ENCODE measurements at places on chromosomes 4 and X. TPM values are rescaled to one million over a fixed set of nuclear protein-coding genes. Genes with fewer than 3 reads are reported as not detected.
A peak's percentile ranks its signal among the peaks of the same experiment; 100 is the strongest.

The SATL1 gene
- 0.42 TPM for total RNA-seq

The HMX1 gene
- not detected for total RNA-seq

DNA sequence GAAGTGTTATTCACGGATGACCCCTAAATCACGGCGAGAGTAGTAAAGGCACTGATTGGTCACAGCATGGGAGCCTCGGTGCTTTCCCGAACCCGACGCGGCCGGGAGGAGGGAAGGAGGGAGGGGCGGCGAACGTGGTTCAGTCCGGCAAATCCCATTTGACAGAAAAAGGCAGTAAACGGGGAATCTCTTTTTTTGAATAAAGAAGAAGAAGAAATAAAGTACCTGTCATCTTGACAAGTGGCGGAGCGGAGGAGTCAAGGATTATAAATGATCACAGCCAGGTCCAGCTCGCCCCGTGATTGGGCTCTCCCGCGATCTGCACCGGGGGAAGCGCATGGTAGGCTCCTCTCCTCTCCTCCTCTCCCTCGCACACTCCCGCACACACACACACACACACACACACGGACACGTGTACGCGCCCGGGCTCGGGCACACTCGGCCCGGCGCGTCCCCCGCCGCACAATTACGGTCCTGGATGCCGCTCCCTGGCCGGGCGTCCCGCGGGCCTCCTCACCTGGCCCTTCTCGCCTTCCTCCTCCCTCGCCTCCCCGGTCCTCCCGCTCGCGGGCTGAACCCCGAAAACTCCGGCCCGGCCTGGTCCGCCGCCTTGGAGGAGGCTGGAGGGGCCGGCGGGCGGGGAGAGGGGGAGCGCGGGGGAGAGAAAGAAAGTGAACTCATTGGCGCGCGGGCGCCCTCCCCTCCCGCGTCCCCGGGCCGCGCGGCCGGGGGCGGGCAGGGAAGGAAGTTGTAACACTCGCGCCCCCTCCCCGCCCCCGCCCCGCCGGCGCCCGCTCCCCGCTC is 99.2 kb upstream of the TENM3 start:
- ATAC-seq: peak; percentile 80

DNA sequence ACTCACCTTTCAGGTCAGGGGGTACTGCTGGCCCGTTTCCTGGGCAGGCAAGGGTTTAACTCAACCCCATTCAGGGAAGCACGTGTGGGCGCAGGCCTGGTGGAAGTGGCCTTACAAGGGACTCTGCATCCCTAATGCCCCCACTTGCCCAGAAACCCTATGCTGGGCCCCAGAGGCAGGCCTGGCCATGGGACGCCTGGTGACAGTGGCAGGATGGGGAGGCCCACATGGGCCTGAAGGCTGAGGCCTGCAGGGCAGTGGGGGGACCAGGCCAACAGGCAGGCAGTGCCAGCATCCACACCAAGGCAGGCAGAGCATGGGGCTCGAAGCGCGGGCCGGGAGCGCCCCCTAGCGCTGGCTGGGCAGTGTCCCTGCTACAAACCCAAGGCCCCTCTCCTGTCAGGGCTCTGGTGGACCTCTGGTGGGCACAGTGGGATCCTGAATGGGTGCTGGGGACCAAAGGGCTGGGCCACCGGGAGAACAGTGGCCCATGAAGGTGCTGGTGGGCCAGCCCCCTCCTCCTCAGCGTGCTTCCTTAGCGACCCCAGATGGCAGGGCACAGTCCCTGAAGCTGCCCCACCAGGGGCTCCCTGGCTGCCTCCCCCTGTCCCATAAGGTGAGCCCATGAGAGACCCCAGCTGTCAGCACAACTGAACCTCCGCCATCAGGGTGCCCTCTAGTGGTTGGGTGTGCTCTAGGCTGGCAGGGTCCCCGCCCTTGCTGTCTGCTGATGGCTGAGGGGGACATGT is 16.8 kb downstream of the FGFR3 start:
- peak; percentile 90 for ATAC-seq

- ATAC-seq: no peak
These were observed 18.2 kb downstream of the SHROOM3 start for GRCh38 chr4:76453232-76453631.

GRCh38 chrX:152881289-152881688 is 16.6 kb upstream of the ZNF185 start:
- no peak for ATAC-seq

GRCh38 chr4:94841864-94842221 is 84.1 kb downstream of the BMPR1B start:
- ATAC-seq: no peak

- peak; percentile 27 for ATAC-seq
These were observed 89.7 kb downstream of the ARHGAP10 start for GRCh38 chr4:147821555-147821954.

All from motor neuron (in vitro differentiated cells).